CD8-positive, alpha-beta memory T cell (primary cell): ENCODE measurements at places on chromosomes 3 and 15.

DNA sequence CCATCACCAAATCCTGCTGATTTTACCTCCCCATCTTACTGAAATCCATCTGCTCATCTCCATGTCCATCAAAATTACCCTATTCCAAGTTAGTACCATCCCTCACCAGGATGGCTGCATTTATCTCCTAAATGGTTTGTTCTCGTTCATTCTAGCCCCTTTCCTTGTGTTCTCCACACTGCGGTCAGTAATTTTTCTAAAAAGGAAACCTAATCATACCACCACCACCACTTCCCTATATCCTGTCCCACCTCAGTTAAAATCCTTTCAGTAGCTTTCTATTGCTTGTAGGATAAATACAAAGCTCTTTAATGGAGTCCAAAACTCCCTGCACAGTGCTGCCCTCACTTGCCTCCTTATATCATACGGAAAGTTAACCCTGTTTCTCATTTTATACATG lies 51.1 kb downstream of the UACA start:
- no peak for DNase-seq

- no peak for DNase-seq
Observed at GRCh38 chr15:67852418-67852817, 12.6 kb upstream of the RNU6-1 start.

- DNase-seq, result no peak
Observed at GRCh38 chr15:63089260-63090043, 32.2 kb upstream of the LACTB start.

GRCh38 chr3:79167651-79168416 lies 600.0 kb downstream of the ROBO1 start:
- no peak for DNase-seq

GRCh38 chr15:40915116-40915661 lies 14.0 kb upstream of the DLL4 start:
- no peak for DNase-seq

DNA sequence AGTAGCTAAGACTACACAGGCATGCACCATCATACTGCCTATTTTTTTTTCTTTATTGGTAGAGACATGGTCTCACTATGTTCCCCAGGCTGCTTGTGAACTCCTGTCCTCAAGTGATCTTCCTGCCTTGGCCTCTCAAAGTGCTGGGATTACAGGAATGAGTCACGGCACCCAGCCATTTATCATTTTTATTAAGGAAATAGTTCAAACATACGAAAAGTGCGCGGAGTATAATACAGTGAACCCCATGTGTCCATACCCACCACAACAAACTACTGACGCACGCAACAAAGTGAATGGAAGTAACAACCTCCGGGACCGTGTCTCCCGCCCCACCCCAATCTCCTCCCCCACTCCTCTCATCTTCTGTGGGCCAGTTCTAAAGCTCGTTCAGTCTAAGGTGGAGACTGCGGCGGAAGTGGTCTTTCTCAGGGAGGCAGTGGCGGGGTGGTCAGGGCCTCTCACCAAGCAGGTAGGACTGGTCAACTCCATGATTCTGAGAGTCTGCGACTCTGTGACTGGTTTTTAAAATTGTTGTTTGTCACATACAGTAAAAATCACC lies 42.1 kb downstream of the DNAJB8 start:
- DNase-seq, result no peak

GRCh38 chr15:73944161-73945129 lies 18.2 kb downstream of the LOXL1 start:
- no peak for DNase-seq

DNA sequence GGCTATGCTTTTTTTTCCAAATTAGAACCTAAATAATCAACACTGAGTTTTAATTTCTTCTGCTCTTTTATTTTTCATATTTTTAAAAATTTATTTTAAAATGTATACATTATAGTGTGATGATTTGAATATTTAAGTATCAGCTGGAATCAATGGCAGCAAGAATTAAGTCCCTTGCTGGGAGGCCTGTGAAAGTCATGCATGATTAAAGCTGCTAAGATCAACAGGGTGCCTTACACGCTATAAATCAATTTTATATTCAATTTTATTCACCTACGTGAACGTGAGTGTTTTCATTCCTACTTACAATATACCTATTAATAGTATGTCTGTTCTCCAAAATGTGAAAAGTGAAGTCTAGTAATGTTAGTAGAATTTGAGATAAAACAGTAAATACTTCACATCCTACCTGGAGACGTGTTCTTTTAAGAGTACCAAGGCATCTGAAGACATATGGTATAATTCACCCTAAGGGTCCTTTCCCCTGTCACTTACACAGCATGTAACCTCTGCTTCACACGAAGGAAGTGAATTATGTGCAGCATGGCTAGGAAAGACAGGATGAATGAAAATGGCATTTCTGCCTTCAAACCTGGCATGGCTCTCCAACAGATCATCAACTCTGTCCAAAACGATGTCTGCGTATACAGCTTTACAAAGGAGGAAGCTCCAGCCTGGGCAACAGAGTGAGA lies 640.4 kb upstream of the ROBO1 start:
- DNase-seq, result no peak
